ENCODE measurements at places on chromosomes 2 and 18. TPM values are rescaled to one million over a fixed set of nuclear protein-coding genes. Genes with fewer than 3 reads are reported as not detected.

Gene SERPINB4
- not detected for total RNA-seq

Gene PJVK
- total RNA-seq = 0.69 TPM

Gene SERPINB10
- total RNA-seq = not detected

Gene ADAM17
- 60.2 TPM for total RNA-seq

Gene ARHGAP25
- 15.0 TPM for total RNA-seq

Gene DNAH7
- total RNA-seq = under 0.01 TPM

Gene PDE1A
- total RNA-seq = 14.0 TPM

Gene CFC1
- not detected for total RNA-seq

Gene TDRD15
- not detected for total RNA-seq

Gene LAMA3
- total RNA-seq = 13.4 TPM

Gene TYMS
- total RNA-seq = 10.3 TPM

Gene DYNAP
- total RNA-seq = not detected

Gene EFHD1
- total RNA-seq = not detected

Gene ITPRIPL1
- total RNA-seq = 3.3 TPM

Gene ZSWIM2
- not detected for total RNA-seq

Gene CYRIA
- 33.6 TPM for total RNA-seq

All from dermis lymphatic vessel endothelial cell (primary cell).